ENCODE measurements at places on chromosomes 6 and 20.

- DNase-seq: no peak
Observed at GRCh38 chr6:135314543-135314942, 133.4 kb downstream of the MYB start.

DNA sequence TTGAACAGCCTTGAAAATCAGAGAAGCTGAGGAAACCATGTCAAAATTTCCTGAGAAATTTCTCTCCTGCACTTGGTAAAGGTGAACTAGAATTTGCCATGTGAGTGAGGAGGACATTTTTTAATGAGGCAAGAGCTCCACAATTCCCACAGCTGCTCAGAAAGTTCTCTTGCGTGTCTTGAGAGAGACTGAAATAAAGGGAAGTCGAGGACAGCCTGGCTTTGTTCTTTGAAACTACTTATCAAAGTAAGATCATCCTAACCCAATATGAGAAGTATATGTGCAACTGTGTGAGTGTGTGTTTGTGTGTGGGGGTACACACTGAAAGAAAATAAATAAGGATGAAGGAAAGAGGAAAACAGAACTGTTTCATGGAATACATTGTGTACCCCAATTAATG, 163.4 kb downstream of the SLC24A3 start:
- DNase-seq: no peak

GRCh38 chr6:22928775-22929174, 359.4 kb downstream of the HDGFL1 start:
- DNase-seq: no peak

GRCh38 chr6:129475477-129476247, 234.3 kb downstream of the ARHGAP18 start:
- DNase-seq: no peak

DNA sequence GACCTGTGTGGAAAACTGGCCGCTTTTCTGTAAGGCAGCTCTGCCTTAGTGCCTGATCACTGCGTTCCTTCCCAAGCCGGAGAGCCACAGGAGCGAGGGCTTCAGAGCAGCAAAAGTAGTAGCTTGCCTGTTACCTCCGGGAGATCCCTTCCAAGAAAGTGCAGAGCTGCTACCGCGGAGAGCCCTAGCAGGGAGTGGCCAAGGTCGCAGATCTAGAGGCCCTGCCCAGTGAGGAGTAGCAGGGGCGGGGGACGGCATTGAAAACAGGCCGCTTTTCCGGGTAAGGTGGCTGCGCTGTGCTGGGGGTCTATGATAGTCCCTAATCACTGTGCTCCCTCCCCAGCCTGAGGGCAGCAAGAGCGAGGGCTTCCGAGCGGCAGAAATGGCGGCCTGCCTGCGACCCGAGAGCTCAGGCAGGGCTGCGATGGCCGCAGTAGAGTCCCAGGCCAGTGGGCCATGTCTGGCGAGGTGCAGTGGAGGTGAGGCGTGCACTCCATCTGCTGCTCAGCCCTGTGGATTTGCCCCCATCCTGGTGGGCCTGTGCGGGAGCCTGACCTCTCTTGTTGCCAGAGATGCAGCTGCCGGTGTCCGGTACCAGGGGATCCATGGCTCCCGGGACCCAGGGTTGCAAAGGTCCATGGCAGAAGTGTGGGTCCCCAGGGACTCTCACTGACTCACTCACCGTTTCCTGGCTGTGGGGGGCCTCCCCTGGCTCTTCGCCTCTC, 67.3 kb downstream of the KLHL32 start:
- no peak for DNase-seq

DNA sequence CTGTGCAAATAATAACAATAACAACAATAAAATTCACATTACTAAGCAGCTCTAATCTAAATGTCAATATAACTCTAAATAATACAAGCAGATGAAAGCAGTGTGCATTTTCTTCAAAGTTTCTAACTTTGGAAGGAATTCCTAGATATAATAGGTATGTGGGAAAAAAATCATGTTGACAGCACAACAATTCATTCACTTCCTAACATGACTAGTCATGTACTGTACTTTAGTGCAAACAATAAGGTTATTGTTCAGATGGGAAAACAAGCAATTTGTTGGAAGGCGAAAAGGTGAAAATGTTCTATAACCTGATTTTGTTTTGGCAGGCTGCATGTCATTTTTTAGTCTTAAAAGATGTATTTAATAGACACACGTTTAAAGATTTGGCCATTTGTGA, 484.3 kb upstream of the JAG1 start:
- no peak for DNase-seq

GRCh38 chr6:56579155-56579851, 63.4 kb downstream of the DST start:
- DNase-seq: no peak

DNA sequence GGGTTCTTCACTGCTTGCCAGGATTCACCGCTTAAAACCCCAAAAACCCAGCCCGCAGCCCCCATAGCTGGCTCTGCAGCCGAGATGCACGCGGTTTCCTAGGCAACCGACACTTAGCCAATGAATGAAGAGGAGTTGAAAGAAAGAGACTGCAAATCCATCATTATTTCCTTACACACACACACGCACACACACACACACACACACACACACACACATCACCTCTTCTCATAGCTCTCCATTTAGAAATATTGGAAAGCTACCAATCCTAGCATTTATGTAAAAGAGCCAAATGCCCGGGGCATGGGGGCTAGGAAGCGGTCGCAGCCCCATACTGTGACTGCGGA, 3.4 kb upstream of the TUBB2B start:
- DNase-seq: peak; percentile 82

DNA sequence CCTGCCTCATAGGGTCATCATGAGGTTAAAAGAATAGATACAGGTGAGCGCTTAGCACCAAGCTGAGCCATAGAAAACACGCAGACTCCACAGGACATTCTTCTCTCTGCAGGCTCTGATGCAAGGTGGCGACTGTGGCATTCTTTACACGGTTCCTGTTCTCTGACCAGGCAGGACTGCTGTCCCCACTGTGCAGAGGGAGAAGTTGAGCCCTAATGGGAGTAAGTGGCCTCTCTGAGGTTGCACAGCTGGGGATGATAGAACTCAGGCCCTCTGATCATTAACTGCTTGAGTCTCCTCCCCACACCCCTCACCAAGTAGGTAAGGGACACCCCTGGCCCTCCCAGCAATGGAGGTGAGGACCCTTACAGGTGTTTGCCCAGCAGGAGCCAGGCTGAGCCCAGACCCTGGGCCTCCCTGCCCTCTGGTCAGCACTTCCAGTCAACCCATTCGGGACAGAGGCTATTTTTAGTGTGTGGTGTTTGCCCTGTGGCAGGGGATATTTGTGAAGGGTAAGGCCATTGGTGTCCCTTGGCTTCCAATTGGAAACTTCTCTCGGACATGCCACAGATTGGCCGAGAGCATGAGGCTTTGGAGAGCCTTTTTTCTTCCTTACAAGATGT, 116.8 kb downstream of the VEGFA start:
- no peak for DNase-seq

GRCh38 chr20:561437-562231, 18.0 kb upstream of the CSNK2A1 start:
- peak; percentile 16 for DNase-seq

- DNase-seq: no peak
Observed at GRCh38 chr20:10271494-10272219, 53.0 kb downstream of the SNAP25 start.

DNA sequence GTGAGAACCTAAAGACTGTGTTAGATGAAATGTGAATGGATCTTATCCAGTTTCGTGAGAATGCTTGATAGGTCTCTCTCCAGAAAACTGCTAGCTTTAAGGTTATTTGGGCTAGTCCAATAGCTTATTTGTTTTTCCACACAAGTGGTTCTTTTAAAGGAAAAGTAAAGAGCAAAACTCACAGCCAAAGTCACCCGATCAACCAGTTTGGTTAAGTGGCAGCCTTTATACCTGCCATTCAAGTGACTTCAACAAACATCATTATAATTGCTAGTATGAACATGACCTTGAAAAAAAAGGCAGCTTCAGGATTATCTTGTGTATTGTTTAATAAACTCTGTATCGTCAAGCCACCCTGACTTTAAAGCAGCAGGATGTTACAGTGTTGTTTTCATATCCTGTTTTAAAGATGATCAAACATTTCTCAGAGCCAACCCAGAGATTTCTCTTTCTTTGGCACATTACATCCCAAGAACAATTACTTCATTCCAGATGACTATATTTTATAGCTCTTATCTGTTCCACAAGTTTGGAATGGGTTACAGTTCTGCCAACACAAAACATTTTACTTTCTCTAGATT, 253.4 kb downstream of the EPHA7 start:
- peak; percentile 50 for DNase-seq

- no peak for DNase-seq
Observed at GRCh38 chr20:51735728-51736600, 32.2 kb downstream of the ATP9A start.

DNA sequence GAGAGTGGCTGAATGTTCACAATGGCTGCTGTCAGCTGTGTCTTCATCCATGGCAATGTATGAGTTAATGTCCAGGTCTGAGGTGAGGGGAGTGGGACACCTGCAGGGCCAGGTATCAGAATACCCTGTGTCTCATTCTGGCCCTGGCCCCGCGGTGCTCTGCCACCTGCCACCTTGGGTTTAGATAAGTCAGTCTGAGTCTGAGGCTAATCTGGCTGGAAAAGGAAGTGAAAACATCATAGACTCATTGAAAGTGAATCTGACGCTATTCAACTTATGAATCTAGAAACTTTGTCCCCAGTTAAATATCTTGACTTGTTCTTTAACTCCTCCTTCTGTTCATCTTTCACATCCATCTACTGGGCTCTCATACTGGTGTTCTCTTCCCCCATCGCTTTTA, 267.1 kb upstream of the JAG1 start:
- DNase-seq: no peak

DNA sequence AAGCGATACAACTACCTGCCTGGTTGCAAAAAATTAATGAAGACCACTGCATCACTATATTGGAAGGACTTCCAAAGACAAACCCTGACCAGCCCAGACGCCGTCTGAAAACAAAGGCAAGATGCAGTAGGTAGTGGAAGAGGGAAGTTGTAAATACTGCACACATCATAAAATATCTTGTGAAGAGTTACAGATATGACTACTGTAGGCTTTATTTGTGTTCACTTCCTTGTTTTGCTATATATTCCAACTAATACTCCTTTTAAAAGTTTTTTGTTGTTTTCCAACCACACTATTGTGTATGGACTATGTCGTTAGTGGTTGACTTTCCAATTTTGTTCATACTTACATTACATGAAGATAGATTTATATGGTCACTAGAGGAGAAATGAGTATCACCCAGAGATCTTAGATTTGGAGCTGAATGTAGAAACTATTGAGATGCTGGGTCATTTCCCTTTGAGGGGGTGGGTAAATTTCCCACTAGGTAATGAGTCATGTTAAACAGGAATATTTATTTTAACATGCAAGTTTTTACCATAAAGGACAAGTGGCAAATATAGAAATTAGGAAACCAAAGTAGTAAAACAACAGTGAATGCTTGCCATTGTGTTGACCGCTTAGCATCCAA, 16.6 kb upstream of the TXLNB start:
- DNase-seq: no peak

DNA sequence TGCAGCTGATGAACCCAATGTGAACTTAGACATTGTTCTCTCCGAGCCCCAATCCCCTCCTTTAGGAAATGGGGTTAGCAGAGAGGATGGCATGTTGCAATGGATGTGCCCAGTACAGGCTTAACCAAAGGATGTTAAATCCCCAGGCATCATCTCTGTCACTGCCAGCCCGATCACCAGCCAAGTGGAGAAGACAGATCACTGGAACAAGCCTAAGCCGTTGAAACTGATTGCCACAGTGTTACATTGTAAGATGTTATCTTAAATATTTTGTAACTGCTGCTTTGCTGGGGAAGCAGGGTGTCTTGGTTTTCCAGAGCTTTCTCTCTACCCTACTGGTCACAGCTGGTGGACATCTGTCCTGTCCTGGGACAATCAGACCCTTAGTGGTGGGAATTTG, 783.4 kb upstream of the CHD6 start:
- no peak for DNase-seq

GRCh38 chr20:21640556-21640955, 64.9 kb upstream of the PAX1 start:
- peak; percentile 2 for DNase-seq

DNA sequence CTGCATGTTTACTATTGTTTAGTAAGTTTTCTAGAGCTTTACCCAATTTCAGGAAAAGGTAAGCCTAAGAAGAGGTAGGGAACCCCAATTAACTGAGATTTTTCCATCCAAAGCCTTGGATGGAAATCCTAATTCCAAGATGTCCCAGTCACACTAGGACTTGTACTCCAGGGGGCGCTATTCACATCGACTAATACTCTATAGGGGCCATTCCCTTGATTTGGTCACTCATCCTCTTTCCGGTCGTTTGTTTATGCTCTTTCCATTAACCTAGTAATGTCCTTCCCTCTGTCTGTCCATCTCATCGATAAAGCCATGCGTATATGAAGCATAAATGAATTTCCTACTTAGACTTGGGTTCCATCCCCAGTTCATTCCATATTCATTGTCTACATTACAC, 80.8 kb upstream of the FUCA2 start:
- no peak for DNase-seq

- DNase-seq: no peak
Observed at GRCh38 chr6:122620428-122620827, 10.2 kb downstream of the PKIB start.

GRCh38 chr6:14381829-14382677, 264.5 kb downstream of the CD83 start:
- DNase-seq: no peak

- DNase-seq: no peak
Observed at GRCh38 chr6:29965563-29965872, 23.2 kb downstream of the HLA-A start.

GRCh38 chr6:2433711-2434110, 188.3 kb upstream of the GMDS start:
- no peak for DNase-seq

DNA sequence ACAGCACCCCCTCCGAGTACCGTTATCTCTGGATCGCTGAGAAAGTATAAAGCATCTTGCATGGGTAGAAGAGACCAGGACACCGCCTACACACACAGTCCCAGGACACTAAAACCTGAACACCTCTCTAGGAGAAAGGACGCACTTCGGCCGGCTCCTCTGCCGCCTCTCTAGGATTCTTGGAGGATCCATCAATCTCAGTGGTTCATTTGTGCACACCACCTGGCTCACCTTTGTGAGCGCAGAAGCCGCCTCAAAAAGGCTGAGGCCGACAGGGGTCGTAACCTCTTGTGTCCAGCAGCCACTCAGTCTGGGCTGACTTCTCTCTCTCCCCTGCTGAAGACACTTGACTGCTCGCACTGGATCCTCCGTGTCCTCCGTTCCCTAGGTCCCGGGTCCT, 13.5 kb downstream of the ZSCAN23 start:
- DNase-seq: no peak

DNA sequence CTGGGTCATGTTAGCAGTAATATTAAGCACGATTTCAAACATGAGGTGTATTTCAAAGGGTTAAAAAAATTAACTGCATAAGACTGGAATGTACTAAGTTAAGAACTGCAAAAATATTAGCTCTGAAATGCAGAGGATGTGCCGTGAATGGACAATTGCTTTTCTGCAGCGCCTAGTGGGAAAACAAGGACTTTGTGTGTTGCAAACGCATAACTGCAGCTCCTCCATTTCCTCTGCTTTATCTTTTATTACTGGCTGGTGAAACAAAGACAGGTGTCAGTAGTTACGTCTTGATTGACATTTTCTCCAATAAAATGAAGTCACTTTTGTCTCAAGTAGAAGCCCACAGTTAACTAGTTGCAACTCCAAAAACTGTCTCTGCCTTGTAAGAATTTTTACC, 1.7 kb downstream of the PDE7B start:
- no peak for DNase-seq

Data from NCI-H1417 treated with DMSO at 0.1 percent for 48 hours (cell line).